Suppressor macrophage treated with lipopolysaccharide for 1 hour (primary cell): ENCODE measurements at places on chromosomes 16 and 17.

GRCh38 chr17:42698736-42699414 lies 16.5 kb downstream of the CNTNAP1 start:
- DNase-seq: no peak

- no peak for DNase-seq
These were observed 4.3 kb upstream of the EZH1 start for GRCh38 chr17:42748908-42749798.

GRCh38 chr17:37815536-37815935 lies 70.7 kb upstream of the HNF1B start:
- DNase-seq: no peak

DNA sequence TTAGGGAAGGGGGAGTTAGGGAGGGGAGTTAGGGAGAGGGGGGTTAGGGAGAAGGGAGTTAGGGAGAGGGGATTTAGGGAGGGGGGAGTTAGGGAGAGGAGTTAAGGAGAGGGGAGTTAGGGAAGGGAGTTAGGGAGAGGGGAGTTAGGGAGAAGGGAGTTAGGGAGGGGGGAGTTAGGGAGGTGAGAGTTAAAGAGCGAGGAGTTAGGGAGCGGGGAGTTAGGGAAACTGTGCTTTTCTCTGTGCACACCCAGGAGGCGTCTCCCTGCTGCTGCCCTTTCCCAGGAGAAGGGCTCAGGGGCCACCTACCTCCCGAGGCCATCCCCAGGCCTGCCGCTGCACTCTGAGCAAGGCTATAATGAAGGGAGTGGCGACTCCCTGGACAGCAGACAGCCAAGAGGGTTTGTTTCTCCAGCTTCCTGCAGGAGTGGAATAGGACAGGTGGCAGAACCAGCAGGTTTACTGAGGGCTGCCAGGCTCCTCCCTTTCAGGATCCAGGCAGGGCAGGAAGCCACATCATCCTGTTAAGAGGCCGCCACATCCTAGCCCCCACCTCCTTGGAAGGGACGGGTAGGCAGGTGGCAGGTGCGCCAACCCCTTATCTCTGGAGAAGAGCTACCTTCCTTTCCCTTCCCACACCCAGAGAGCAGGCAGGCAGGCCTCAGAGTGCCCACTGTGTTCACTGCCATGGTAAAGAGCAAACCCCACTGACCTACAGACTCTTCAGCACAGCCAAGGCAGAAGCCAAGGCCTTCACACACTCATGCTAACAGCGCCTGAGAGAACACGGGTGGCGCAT lies 4.3 kb downstream of the CANT1 start:
- no peak for DNase-seq
